Activated CD8-positive, alpha-beta memory T cell treated with anti-CD3 and anti-CD28 coated beads for 4 hours (primary cell): ENCODE measurements at places on chromosomes 6 and 20.

- no peak for DNase-seq
These were observed 228.7 kb downstream of the BCAS1 start for GRCh38 chr20:53841741-53842140.

GRCh38 chr6:20265842-20266241 is 53.6 kb upstream of the MBOAT1 start:
- DNase-seq, result no peak

DNA sequence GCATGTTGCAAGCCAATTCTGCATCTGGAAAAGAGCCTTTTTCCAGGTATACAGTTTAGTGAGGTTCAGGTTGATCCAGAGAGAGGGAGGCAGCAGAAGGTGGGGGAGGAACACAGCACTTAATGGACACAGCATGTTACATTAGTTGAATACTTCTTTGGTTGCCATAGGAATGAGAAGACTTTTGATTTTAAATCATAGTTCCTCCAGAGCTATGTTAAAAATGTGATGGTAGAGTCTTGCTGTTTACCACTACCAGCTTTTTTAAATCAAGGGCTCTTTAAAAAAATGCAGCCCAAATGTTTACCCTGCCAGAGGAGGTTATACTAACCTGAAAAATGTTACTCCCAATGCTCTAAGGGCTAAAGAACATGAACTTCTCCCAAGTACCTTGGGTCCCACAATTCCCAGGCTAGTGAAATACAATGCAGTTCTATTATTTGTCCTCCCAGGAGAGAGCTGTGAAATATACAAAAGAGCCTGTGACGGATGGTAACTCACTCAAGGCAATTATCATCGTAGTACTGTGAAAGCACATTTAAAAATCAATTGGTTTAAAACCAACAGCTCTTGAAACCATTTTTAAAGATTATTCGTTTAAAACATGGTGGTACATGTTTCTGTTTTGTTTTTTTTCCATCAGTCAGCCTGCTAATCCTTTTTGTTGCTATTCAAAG is 6.9 kb upstream of the PHACTR1 start:
- no peak for DNase-seq

DNA sequence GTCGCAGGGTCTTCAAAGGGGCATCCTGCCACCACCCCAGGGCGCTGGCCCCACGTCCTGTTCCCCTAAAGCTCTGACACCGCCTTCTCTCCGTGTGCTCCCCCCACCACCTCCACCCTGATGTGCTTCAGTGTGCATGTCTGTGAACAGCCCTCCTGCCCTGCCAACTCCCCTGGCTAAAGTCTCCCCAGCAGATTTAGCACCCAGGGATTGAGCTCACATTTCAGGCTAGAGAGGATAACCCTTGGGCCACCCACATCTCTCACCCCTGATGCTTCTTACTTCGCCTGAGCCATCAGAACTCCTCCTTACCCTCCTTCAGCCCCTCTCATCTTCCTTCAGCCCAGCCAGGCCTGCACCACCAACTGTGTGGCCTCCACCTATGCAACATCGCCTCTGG is 7.5 kb downstream of the TMEM151B start:
- DNase-seq, result no peak

DNA sequence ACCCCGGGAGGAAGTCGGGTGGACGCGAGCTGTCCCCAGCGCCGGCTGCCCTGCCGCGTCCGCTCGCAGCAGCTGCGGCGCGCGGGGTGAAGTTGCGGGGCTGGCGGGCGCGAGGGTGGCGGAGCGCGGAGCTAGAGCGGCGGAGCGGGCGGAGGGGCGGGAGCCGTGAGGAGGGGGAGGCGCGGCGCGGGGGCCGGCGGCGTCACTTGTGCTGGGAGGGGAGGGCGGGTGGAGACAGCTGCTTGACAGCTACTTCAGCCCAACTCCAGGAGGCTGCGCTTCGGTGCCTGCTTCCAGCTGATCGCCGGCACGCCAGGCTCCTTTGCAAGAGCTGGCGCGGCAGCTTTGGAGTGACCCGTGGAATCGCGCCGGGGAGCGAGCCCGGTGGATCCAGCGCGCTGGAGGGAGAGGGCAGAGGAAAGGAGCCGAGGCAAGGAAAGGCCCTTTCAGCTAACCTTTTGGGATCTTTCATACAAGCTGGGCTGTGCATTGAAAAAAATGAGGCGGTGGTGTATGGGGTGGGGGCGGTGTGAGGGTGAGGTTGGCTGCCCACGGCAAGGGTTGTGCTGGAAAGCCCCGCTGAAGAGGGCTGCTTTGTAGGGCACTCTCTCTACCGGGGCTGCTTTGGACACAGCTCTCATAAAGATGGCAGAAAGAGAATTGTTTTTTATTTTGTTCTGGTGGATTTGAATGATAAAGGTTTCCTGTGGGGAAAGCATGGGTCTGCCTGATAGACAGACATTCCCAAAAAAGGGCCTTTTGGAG is 24.6 kb downstream of the RIPOR2 start:
- DNase-seq, result no peak

- no peak for DNase-seq
These were observed 128.8 kb upstream of the SYNCRIP start for GRCh38 chr6:85771455-85771854.

DNA sequence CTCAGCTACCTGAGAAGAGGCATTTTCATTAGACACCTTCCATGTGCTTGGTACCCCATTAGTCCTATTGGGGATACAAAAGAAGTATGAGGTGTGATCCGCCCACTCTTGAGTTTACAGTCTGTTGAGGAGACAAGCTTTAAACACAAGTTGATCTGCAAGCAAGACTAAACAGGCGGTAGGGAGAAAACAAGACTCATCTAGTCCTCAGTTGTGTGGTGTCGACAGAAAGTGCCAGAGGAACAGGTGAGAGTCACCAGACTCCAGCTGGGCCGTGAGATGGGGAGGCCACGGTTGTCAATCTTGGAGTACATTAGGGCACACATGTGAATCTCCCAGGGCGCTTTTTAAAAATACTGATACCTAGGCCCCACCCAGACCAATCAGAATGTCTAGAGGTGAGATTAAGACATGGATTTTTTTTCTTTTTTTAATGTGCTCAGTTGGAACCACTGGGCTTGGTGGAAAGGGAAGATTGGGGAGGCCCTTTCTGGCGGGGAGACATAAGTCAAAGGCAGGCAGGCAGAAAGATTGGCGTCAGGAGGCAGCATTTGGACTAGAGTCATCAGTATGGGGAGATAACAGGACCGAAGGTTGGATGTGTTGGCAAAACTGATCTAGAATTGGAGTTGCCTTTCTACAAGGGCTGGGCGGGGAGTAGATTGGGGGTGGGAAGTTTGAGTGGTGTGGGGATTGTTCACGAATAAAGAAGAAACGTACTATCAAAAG is 10.4 kb downstream of the E2F3 start:
- DNase-seq, result no peak

DNA sequence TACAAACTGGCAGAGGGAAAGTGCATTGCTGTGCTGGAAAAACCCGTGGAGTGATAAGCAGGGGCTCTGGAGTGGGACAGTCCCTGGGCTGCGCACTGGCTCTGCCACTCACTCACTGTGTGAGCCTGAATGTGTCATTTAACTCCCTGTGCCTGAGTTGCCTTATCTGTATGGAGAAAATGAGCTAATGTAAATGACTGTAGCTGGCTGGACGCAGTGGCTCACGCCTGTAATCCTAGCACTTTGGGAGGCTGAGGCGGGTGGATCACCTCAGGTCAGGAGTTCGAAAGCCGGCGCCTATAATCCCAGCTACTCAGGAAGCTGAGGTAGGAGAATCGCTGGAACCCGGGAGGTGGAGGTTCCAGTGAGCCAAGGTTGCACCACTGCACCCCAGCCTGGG is 18.4 kb upstream of the RPN2 start:
- no peak for DNase-seq

GRCh38 chr6:93423542-93423941 is 4.2 kb upstream of the EPHA7 start:
- DNase-seq, result no peak

DNA sequence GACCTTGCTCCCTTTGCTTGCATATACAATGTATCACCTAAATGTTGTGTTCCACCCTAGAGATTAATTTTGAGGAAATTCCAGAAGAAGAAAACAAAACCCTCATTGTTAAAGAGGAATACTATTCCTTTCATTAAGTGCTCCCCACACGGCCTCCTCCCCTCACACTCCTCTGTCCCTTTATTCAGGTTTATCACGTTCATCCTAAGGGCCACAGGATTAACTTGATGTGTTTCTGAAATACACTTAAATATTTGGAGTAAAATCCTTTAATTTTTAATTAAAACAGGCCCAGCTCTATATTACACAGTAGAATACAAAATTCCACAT is 89.4 kb upstream of the MRPS10 start:
- no peak for DNase-seq

DNA sequence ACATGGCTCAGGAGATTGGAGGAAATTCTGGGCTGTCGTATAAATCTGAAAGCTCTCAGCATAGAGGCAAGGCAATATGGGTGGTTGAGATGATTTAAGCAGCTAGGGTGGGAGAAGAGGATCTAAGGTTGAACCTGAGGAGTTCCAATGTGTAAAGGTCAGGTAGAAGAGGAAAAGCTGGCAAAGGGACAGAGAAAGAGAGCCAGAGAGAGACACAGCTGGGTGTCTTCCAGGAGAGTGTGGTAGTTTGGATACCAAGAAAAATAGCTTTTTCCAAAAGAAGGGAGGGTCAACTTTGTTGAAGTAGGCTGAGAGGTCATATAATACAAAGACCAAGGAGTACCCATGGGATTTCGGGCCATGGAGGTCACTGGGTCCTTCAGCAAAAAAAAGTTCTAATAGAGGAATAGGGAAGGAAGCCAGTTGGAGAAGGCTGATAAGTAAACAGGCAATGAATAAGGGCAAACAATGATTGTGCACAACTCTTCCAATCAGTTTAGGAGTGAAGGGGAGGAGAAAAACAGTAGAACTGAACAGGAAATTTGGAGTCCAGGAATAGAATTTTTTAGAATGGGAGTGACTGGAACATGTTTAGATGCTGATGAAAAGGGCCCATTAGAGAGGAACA is 135.1 kb downstream of the QRSL1 start:
- no peak for DNase-seq

DNA sequence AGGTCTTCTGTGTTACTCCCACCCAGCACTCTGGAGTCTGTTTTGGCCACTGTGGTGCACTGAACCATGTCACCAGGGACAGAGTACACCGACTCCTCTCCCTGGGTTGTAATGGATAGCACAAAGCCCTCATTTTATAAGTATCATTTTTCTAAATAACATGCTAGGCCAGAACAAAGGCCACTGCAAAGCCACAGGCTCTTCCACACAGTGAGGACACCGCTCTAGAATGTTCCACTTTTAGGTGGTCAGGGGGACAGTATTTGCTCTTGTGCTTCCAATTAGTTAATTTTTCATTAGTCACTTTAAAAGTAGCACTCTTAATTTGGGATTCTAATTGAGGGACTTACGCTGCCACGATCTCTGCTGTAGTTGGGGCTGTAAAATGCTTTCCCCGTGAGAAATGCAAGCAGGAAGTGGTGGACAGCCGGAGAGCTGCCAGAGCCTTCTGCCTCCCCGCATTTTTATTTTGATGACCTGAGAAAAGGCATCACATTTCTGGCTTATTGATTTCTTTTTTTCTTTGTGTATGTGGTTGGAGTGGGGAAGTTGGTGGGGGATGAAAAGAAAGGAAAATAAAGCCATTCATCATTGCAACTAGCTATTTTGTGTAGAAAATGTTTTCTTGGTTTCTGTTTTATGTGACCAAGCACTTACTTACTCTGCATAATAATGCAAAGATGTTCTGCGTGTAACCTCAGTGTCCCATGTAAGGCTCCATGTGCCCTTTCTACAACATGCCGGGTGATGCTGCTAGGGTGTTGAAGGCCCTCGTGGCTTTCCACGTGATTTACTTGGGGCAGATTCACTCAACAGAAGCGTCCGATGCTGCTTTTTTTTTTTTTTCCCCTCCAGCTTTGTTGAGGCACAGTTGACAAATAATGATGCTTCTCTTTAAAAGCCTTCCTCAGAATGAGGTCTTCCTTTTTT is 195.9 kb downstream of the SASH1 start:
- no peak for DNase-seq
